Testis (tissue), 5 donors: ENCODE measurements at places on chromosomes 6 and 20. TPM values are rescaled to one million over a fixed set of nuclear protein-coding genes. Genes with fewer than 3 reads are reported as not detected.

DNA sequence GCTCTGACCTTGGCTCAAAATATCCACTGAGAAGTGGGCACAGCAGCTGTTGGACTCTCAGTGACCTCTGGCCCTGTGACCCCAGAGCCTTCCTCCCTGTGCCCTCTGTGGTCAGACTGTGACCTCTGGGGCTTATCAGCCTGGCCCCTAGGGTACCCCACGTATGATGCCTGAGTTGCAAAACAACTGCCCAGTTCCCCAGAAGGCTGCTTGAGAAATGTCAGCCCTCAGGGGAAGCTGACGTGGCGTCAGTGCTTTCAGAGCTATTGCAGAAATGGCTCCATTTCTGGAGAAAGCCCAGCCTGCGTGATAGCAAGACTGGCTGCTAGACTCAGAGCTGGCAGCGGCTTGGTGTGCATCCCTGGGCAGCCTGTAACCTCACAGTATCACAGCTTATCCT is 31.5 kb upstream of the TGM2 start:
- no peak overlapping the region for H3K27ac ChIP-seq
- no peaks in the 10 kb centered on the region for H3K36me3 ChIP-seq
- no peak for DNase-seq

DNA sequence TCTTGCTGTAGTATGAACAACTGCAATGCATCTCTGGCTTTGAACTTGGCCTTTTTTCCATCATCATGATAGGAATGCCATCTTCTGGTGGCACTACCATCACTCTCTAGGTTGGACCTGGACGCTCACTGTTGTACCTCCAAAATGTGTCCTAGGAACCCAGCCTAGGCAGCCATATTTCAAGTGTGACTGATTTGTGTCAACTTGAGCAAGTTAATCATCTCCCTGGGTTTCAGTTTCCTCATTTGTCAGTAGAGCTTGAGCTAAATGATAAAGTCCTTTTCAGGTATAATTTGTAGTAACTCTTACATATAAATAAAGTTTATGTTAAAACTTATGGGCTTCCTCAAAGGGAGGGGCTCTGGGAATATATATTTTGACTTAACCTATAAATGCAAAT is 241.7 kb upstream of the CEP162 start:
- no peaks in the 10 kb centered on the region for H3K27me3 ChIP-seq
- H3K4me3 ChIP-seq = no peak overlapping the region
- no peak overlapping the region for H3K27ac ChIP-seq
- DNase-seq = no peak
- H3K4me1 ChIP-seq = no peaks in the 10 kb centered on the region

The EMILIN3 gene
- 4.2 TPM for total RNA-seq

The RAB44 gene
- 0.56 TPM for total RNA-seq

The HTR1E gene
- 0.39 TPM for total RNA-seq

The NOL7 gene
- 87.6 TPM for total RNA-seq

The CCHCR1 gene
- 93.2 TPM for total RNA-seq

The ACTL10 gene
- total RNA-seq = 55.0 TPM

GRCh38 chr6:30227763-30228487 is 14.7 kb upstream of the TRIM26 start:
- H3K27ac ChIP-seq = no peak overlapping the region
- H3K27me3 ChIP-seq = no peaks in the 10 kb centered on the region
- H3K4me3 ChIP-seq = no peak overlapping the region

- H3K27me3 ChIP-seq = no peaks in the 10 kb centered on the region
- H3K27ac ChIP-seq = no peak overlapping the region
- no peak overlapping the region for H3K4me3 ChIP-seq
- no peaks in the 10 kb centered on the region for H3K36me3 ChIP-seq
- H3K4me1 ChIP-seq = no peaks in the 10 kb centered on the region
Measured at GRCh38 chr6:15754035-15754705, 91.3 kb upstream of the DTNBP1 start.

DNA sequence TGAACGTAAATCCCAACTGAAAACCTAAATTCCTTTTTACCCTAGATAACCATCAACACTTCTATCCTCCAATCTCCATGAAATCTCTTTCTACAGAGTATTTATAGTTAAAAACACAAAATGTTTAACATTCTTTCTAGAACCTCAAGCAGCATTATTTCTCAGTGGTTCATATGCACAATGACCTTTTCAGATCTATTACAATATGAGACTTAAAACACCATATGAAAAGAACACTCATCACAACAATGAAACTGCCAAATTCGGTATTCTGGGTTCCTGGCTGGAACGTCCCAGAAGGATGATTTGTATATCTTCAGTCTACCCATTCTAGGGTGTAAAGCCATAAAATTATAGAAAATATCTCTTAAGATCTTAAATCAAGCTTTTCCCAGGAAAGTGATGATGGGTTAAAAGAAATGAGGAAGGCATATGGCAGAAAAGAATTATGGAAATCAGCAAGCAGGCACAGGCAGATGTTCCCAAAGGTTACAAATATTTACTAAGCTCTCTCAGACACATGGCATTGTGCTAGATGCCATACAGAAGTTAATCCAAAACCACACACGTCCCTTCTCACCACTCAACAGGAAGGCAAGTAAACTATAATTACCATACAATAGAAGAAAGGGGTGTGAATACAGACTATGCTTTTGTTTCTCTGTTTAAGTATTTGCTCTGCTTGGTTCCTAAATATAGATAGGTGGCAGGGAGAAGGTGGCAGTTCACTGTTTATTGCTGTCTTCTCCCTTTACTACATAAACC is 118.0 kb downstream of the CHD6 start:
- no peak overlapping the region for H3K4me3 ChIP-seq
- no peaks in the 10 kb centered on the region for H3K36me3 ChIP-seq
- H3K27me3 ChIP-seq = no peaks in the 10 kb centered on the region
- DNase-seq = no peak

DNA sequence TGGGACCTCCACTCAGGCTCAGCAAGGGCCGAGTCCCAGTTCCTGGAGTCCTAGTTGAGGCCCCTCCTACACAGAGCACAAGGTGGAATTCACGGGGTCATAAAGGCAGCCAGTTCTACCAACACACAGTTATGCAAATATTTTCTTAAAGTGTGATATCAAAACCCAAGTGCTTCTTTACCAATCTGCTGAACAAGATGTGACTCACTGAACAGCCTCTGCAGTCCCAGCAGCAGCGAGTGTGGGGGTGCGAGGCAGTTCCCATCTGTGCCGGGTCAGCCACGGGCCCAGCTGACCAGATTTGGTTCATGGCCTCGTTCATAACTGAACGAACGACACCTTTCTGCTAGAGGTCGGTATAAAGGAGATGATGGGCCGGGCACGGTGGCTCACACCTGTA is 4.5 kb upstream of the TCEA2 start:
- H3K4me3 ChIP-seq = no peak overlapping the region
- DNase-seq = no peak
- no peak overlapping the region for H3K27ac ChIP-seq
- no peaks in the 10 kb centered on the region for H3K36me3 ChIP-seq
- peaks cover 12% of the 10 kb centered on the region for H3K4me1 ChIP-seq
- no peaks in the 10 kb centered on the region for H3K27me3 ChIP-seq

- H3K27ac ChIP-seq = no peak overlapping the region
- no peaks in the 10 kb centered on the region for H3K27me3 ChIP-seq
- DNase-seq = no peak
Measured at GRCh38 chr20:58450254-58450653, 61.2 kb downstream of the VAPB start.

DNA sequence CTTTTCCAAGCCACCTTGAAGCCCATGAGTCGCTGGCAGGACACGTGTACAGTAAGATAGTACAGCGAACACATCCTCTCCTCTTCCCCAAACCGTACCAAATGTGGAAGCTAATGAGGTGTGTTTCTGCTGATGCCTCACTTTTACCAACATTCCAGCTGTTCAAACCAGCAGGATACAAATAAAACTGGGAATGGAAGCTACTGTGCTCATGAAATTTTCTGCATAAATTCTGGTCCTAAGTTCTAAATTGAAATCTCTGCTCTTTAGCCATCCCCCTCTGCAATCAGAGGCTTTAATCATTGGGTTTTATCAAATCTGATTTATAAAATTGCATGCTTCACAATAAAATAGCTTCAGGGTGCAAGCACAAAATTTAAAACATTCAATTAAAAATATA is 81.9 kb upstream of the RIN2 start:
- DNase-seq = no peak
- H3K27me3 ChIP-seq = no peaks in the 10 kb centered on the region
- no peak overlapping the region for H3K27ac ChIP-seq
- H3K4me3 ChIP-seq = no peak overlapping the region

GRCh38 chr20:38156888-38157634 is 8.0 kb downstream of the TGM2 start:
- no peaks in the 10 kb centered on the region for H3K27me3 ChIP-seq
- no peaks in the 10 kb centered on the region for H3K36me3 ChIP-seq
- DNase-seq = no peak
- peaks cover 13% of the 10 kb centered on the region for H3K4me1 ChIP-seq
- no peak overlapping the region for H3K27ac ChIP-seq
- H3K4me3 ChIP-seq = no peak overlapping the region

The COX4I2 gene
- total RNA-seq = 6.0 TPM

The TGM2 gene
- 3.2 TPM for total RNA-seq

The VSX1 gene
- total RNA-seq = 0.37 TPM

DNA sequence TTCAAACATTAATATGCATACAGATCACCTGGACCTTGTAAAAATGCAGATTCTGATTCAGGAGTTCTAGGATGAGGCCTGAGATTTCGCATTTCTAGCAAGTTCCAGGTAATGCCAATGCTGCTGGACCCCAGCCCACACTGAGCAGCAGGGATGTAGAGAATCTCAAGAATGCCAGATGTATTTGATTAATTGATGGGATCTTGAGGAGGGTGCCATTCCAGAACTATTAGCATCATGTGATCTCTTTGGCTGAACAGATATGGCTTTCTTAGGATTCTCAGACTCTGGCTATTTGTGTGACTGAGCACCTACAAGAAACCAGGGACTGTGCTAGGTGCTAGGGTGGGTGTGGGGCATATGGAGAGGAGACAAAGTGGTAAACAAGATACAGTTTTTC is 16.5 kb upstream of the SNX3 start:
- no peaks in the 10 kb centered on the region for H3K27me3 ChIP-seq
- no peak overlapping the region for H3K27ac ChIP-seq
- H3K4me1 ChIP-seq = no peaks in the 10 kb centered on the region
- no peak for DNase-seq
- no peak overlapping the region for H3K4me3 ChIP-seq

DNA sequence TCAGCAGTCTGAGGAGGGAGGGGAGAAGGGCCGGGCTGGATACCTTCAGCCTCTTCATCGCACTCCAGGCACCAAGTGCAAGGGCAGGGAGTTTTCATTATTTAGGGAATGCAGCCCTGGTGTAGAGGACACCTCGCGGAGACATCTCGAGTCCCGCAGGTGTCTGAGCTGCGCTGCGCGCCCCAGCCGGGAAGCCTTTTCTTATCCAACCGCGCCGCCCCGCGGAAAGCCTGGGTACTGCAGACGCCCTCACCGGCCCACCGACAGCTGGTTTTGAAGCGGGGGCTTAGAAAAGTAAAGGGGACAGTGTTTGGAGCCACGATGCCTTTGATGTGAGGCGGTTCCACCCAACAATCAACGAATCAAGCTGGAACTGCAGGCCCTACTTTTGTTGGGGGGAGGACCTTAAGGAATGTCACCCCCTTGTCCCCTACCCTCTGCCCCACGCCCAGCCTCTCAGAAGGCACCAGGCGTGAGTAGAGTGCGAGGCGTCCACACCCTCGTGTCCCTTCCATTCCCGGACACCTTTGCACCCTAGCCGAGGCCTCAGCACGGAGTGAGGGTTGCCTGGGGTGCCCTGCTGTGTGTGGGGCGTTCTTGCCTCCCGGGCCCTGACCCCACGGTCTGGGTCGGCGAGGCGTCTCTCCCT is 8.6 kb downstream of the NKX2-2 start:
- H3K4me3 ChIP-seq = peak overlapping the region; percentile 36
- H3K27ac ChIP-seq = no peak overlapping the region
- H3K4me1 ChIP-seq = peaks cover 17% of the 10 kb centered on the region
- peak; percentile 87 for DNase-seq
- H3K27me3 ChIP-seq = no peaks in the 10 kb centered on the region

The ZNF217 gene
- 61.2 TPM for total RNA-seq

- H3K4me1 ChIP-seq = no peaks in the 10 kb centered on the region
- no peak overlapping the region for H3K27ac ChIP-seq
- no peak overlapping the region for H3K4me3 ChIP-seq
- H3K36me3 ChIP-seq = no peaks in the 10 kb centered on the region
- H3K27me3 ChIP-seq = no peaks in the 10 kb centered on the region
Measured at GRCh38 chr6:77633993-77634715, 18.7 kb upstream of the MEI4 start.

- DNase-seq = no peak
- no peaks in the 10 kb centered on the region for H3K27me3 ChIP-seq
- H3K36me3 ChIP-seq = no peaks in the 10 kb centered on the region
- peaks cover 8% of the 10 kb centered on the region for H3K4me1 ChIP-seq
- H3K4me3 ChIP-seq = no peak overlapping the region
Measured at GRCh38 chr6:52306972-52307870, 22.7 kb upstream of the MCM3 start.

The PACSIN1 gene
- 2.5 TPM for total RNA-seq

The CALHM6 gene
- total RNA-seq = 9.7 TPM

GRCh38 chr6:45951321-45952167 is 64.1 kb downstream of the CLIC5 start:
- no peak for DNase-seq
- H3K4me3 ChIP-seq = no peak overlapping the region
- no peak overlapping the region for H3K27ac ChIP-seq
- H3K4me1 ChIP-seq = peaks cover 12% of the 10 kb centered on the region
- no peaks in the 10 kb centered on the region for H3K27me3 ChIP-seq
- H3K36me3 ChIP-seq = no peaks in the 10 kb centered on the region

DNA sequence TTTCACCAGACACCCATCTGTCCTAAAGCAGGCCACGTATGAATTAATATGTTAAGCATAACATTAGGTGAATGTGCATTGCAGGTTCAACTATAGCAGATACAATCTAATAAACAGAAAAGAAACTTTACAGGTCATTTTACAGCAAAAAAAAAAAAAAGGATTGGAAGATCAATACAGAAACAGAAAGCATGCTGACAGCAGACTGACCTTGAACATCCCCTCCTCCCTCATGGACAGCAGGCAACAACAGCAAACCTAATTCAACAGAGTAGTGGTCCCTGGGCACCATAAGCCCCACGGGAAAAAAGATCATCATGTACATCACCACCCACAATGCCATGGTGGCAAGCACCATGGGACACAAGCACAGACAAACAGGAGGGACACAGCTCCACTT is 12.1 kb upstream of the RAB22A start:
- no peak overlapping the region for H3K4me3 ChIP-seq
- no peaks in the 10 kb centered on the region for H3K36me3 ChIP-seq
- no peaks in the 10 kb centered on the region for H3K4me1 ChIP-seq
- no peak overlapping the region for H3K27ac ChIP-seq
- no peaks in the 10 kb centered on the region for H3K27me3 ChIP-seq

The PRKN gene
- total RNA-seq = 28.8 TPM

The GZF1 gene
- 47.4 TPM for total RNA-seq

GRCh38 chr6:46104209-46104608 is 25.6 kb upstream of the ENPP4 start:
- no peak overlapping the region for H3K4me3 ChIP-seq
- no peaks in the 10 kb centered on the region for H3K27me3 ChIP-seq
- H3K36me3 ChIP-seq = no peaks in the 10 kb centered on the region
- no peaks in the 10 kb centered on the region for H3K4me1 ChIP-seq

GRCh38 chr6:42742116-42742894 is 3.6 kb downstream of the TBCC start:
- no peak overlapping the region for H3K27ac ChIP-seq
- H3K36me3 ChIP-seq = no peaks in the 10 kb centered on the region
- H3K4me1 ChIP-seq = peaks cover 7% of the 10 kb centered on the region
- no peak overlapping the region for H3K4me3 ChIP-seq
- no peaks in the 10 kb centered on the region for H3K27me3 ChIP-seq
